NCI-H1417 (cell line): ENCODE measurements at places on chromosomes 6 and 20.

DNA sequence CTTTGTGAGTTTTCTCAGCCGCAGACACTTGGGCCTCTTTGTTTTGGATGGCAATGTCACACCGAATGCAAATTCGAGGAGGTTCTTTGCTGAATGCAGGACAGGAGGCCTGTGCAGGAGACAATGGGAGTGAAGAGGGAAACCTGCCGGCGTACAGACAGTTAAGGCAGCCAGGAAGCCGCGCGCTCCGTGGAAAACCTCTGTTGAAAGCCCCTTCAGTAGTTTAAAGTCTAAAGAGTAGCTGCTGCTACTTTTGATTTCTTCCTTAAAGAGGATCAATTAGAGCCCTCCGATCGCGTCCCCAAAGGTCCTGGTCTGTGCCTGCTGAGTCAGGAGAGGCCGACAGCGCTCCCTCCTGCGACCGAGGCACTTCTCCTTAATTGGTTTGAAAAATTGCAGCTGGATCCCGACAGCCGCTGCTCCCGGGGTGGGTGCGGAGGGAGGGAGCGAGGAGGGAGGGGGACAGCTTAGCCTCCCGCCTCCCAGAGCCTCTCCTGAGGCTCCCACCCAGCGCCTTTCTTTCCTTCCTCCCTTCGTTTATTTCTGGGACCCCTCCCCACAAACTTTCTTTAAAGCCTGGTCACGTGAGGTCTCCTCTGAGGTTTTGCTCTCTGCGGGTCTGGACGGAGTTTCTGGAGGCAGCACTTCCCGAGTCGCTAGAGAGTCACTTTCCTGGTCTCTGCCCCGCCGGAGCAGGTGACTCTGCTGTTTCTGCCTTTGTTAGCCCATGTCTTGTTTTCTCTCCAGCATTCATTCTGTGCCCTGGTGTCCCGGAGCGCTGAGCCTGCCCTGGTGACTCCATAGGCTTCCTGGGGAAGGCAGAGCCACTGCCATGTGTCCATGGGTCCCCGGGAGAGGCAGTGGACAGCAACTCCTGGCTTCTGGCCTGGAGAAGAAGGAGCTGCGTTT lies 22.3 kb upstream of the RPP40 start:
- peak; percentile 59 for DNase-seq

GRCh38 chr20:8148501-8148900 lies 16.4 kb downstream of the PLCB1 start:
- DNase-seq: no peak

DNA sequence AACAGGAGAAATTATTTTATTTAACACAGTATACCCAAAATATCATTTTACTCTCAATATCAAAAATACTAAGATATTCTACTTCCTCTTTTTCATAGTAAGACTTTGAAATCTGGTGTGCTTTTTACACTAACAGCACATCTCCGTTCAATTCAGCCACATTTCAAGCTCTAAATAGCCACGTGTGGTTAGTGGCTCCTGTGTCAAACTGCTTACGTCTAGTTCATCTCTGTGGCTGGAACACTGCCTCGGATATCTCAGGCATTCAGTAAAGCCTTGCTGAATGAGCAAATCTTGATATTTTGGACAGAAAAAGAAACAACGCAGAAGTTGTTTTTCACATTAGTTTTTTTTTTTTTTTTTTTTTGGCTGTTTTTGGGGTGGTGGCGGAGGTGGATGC lies 136.1 kb downstream of the EYA4 start:
- DNase-seq: no peak

- DNase-seq: peak; percentile 88
These were observed 24.8 kb upstream of the APMAP start for GRCh38 chr20:25017257-25017803.

GRCh38 chr20:40686434-40686882 lies 2.6 kb downstream of the MAFB start:
- peak; percentile 21 for DNase-seq

DNA sequence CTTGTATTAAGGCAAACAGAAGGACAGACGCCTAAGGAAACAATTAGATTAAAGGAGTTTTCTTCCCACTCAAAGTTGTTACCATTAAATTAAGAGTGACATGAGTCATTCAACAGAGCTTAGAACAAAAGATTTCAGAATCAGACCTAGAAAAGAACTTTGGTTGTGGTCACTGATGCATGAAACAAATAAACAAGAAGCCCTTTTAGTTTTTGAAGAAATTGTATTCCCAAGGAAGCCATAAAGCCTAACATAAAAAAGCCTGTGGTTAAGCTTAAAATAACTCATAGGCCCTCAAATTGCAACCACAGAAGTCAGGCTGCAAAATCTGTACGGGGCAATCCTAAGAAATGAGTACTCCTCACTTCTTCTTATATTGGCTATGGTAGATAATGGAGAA lies 17.9 kb upstream of the TRIM26 start:
- no peak for DNase-seq

DNA sequence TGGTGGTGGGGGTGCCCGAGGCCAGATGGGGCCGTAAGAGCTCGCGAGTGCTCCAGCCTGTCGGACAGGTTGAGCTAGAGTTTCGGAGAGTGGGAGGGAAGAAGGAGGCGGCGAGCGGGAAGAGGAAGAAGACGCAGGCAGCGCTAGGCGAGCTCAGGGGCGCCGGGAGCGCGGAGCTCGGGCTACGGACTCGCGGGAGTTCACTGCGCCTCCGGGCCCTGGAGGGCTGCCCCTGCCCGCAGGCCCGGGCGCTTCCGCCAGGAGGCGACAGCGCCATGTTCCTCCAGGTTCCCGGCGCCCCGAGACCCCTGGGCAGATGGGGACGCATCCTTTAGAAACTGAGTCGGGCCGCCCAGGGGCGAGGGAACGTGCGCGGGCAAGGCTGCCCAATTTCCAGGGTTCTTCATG lies 984 bp downstream of the TFAP2C start:
- peak; percentile 34 for DNase-seq

DNA sequence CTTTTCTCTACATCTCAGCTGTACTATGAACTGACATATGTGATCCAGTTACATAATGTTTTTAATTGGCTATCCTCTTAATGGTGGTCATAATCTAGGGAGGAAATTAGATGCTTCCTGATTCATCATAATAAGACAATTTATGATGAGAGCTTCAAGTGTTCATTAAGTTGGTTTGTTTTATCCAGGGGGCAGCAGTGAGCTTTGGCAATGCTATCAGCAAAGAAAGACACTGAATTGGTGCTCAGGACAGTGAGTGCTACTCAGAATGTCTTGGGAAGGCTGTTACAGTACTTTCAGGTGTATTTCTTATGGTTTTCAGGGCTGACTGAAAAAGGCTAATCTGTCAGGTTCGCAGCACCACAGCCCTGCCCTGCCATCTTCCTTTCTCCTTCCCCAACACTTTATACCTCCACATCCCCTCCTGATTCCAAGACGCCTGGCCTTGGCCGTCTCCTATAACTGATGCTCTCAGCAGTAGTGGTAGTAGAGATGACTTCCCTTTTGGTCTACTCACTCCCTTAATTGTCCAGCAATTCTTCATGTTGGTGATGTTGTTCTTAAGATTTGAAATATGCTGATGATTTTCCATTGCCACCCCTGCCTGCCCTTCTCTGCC lies 67.0 kb upstream of the TNFAIP3 start:
- DNase-seq: no peak

DNA sequence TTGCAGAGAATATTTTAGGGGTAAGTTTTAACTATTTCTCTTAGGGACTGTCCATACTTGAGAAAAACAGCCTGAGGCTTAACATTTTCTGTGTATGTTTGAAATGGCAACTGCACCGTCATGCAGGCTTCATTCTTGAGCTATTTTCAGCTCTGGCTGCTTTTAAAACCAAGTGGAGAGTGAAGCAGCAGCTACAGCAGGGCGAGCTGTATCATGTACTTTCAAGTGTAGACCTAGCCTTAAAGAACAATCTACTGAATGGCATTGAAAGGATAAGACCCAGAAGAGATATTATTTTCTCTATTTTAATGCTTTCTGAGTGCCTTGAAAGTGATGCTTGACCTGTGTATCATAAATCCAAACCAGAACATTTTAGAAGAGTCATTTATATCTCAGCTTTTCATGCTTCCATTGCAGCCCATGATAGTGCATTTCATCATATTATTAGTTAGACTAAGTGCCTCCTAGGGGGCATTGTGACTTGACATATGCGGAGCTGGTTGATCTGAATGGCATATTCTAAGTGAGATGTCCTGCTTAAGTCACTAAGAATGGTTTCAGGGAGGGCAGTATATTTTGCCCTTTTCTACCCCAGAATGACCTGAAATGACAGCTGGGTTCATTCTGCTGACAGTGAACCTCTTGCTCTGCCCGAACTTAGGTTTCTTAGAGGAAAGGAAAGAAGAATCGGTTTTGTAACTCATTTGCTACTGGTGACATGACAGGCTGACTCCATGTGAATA lies 85.3 kb downstream of the NKAIN2 start:
- DNase-seq: peak; percentile 47

DNA sequence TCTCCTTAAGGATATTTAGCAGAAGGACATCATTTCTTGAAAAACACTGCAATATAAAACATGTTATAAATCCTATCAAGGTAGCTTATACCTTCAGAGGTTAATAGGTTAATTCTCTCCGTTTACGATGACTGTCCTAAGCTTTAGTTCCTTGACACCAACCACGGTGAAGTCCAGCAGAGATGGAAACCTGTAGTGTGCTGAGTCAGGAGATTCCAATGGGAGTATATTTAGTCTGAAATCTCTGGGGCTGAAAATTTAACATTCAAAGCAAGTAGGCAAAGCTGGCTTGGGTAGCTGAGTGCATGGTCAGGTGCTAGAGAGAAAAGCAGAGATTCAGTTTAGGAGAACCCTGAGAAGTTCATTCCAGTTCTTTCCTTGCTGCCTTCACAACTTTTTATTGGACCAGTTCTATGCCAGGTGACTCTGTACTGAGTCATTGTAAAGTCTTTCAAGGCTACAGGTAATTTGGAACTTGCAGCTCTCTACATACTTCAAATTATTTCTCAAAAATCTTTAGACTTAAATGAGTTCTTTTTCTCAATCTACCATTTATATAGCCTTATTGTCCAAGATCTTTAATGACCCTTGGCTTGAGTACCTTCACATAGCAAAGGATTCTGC lies 1009.4 kb upstream of the FLRT3 start:
- DNase-seq: no peak

DNA sequence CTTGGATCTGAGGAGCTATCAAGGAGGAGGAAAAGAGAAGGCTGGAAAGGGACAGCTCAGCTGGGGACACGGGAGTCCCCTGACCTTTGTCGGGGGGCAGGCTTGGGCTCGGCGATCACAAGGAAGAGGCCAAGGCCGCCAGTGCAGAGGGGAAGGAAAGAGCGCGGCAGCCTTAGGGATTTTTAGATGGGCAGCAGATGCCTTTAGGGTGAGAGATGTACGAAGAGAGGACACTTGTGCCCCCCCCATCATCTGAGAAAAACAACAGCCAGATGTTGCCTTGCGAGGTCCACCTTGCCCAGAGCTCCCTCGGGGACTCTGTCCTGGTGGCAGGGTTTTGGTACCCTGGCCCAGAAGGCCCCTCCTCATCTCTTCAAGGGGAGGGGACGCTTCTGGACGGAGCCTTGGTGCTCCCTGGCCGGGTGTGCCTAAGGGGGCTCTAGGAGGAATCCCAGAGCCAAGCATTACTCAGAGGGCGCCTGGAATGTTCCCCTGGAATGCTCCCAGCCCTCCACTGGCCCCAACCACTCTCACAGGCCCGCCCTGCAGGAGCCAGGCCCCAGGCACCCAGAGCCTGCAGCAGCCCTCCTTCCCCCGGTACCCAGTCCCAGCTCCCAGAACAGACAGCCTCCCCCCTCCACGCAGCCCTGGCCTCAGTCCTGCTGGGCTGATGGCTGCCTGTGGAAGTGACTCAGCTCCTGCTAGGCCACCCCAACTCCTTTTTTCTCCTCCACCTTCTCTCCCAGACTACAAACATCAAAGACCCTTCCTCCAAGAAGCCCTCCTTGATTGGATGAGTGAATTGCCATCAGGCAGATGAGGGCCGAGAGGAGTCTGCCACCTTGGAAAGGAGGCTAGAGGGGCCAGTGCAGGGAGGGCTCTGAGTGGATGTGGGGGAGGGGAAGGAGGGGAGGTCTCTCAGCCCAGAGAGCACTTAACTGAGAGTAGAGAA lies 1.8 kb downstream of the ADAM33 start:
- no peak for DNase-seq

DNA sequence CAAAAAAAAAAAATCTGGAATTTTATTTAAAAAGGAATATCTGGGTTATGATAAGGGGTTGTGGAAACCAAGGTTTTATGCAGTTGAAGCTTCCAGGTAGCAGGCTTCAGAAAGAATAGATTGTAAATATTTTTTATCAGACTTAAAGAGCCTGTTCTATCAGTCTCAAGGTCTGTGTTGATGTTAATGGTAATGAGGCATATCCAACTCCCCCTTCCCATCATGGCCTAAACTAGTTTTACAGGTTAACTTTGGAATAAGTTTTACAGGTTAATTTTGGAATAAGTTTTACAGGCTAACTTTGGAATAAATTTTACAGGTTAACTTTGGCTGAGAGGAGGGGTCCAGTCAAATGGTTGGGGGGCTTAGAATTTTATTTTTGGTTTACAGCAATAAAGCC lies 92.4 kb downstream of the CD24 start:
- DNase-seq: no peak

DNA sequence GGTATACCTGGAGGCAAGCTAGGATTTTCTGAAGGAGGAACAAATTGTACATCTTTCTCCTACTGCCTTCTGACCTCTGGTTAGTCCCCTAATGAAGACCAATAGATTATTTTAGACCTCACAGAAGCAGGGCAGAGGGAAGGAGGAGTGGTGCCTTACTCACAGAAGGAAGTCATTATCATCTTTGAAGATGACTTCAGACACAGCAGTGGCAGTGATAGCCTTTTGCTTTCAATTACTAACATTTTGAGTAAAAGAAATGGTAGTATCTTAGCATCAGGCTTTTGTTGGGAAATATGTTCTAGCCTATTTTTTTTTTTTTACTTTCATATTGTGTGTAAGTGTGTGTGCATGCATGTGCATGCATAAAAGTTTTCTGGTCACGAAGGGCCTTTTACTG lies 164.2 kb upstream of the PLN start:
- DNase-seq: no peak

DNA sequence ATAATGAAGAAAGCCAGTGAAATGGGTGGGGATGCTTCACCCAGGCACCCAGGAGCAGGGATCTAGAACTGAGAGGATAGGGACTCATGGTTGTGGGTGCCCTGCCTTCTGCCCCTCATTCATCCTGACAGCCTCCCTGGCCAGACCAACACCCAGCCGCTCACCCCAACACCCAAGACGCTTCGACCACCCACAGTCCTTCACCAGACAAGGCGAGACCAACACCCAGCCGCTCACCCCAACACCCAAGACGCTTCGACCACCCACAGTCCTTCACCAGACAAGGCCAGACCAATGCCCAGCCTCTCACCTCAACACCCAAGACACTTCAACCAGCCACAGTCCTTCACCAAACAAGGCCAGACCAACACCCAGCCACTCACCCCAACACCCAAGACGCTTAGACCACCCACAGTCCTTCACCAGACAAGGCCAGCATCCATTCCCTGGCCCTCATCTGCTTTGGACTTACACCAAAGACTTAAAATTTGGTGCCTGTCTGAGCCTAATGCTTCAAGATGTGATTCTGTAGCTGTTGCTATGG lies 131.5 kb downstream of the ANKRD60 start:
- no peak for DNase-seq
